ENCODE measurements at places on chromosomes 7 and 10.
A peak's percentile ranks its signal among the peaks of the same experiment; 100 is the strongest.

DNA sequence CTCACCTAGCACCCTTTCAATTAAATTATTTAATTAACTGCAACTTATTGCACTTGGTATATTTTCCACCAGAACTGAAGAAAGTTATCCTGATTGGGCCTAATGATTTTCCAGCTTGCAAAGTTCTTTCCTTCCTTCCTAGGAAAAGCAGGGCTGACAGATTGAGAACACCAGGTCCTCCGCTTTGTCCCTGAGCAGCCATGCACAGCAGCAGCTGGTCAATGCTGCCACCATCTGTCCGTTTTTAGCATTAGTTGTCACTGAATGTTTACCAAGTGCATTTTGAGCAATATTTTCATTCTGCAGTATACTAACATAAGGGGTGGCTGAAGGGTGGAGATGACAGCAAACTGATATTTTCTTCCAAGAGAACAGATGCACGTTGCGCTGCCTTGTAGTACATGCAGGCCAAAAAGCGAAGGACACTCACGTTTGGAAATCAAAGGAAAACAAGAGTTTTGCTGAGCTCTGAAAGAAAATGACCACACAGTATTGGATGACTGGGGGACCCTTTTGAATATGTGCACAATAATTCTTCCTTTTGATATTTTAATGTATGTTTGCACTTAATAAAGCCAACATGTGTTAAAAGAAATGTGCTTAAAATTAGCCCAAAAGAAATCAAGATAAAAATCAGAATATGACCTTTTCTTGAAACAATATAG, 248.8 kb upstream of the PTN start:
- no peak for DNase-seq

- DNase-seq = peak; percentile 32
Observed at GRCh38 chr10:86688398-86688921, 20.1 kb downstream of the LDB3 start.

GRCh38 chr7:132345543-132346129, 230.6 kb downstream of the PLXNA4 start:
- no peak for DNase-seq

GRCh38 chr10:78304091-78305045, 270.7 kb downstream of the RPS24 start:
- no peak for DNase-seq

DNA sequence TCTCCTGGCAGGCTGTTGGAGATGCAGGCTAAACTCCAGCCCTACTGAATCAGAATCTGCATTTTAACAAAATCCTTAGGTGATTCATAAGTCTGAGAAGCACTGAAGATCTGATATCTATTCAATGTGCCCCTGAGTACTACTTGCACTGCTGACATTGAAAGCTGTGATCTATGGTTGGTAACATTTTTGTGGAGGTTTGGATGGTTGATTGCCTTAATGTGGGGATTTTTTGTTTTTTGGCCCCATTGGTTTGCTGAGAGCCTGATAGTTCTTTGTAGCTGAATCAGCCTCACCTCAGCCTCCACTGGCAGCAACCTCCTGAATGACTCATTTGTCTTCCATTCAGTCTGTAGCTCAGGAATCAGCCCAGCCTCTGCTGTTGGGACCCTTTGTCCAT, 14.7 kb upstream of the LRRN3 start:
- DNase-seq = no peak

DNA sequence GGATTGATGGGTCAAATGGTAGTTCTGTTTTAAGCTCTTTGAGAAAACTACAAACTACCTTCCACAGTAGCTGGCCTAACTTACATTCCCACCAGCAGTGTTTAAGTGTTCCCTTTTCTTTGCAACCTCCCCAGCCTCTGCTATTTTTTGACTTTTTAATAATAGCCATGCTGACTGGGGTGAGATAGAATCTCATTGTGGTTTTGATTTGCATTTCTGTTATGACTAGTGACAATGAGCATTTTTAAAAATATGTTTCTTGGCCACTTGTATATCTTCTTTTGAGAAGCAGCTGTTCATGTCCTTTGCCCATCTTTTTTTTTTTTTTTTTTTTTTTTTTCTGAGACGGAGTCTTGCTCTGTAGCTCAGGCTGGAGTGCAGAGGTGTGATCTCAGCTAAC, 155.2 kb upstream of the BMPER start:
- no peak for DNase-seq

GRCh38 chr7:123352973-123353372, 153.2 kb upstream of the SLC13A1 start:
- no peak for DNase-seq

DNA sequence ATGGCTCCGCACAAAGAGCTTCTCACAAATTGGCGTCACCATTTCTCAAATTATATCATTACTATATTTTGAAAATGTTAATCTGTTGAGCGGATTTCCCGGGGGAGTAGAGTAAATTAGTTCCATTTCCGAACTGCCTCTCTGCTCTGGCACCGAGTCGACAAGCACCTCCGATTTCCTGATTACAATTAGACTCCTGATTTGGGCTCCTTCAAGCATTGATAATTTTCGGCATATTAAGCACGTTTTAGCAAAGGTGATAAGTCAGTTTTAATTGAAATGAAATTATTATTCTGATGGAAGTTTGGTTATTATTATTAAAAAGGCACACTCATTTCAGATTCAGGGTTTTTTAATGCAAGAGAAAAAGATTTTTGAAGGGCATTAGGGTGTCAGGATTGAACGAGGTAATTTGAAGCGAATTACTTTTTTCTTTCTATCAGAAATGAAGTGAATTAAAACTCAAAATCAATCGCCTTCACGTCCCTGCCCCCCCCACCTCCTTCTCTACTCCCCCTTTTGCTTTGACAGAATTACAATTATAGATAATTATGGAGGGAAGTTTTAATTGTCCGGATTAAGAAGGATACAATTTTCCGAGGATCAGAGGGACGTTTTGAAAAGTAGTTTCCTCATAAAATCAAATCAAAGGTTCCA, 4.0 kb upstream of the UNCX start:
- DNase-seq = no peak

DNA sequence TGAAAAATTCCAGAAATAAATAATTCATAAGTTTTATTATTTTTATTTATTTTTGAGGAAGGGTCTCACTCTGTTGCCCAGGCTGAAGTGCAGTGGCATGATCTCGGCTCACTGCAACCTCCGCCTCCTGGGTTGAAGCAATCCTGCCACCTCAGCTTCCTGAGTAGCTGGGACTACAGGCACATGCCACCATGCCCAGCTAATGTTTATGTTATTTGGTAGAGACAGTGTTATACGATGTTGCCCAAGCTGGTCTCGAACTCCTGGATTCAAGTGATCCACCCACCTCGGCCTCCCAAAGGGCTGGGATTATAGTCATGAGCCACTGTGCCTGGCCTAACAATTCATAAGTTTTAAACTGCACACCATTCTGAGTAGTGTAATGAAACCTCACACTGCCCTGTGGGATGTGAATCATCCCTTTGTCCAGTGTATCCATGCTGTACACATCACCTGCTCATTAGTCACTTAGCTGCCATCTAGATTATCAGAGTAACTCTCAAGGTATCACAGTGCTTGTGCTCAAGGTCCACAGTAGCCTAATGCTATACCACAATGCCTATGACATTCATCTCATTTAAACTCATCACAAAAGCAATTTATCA, 17.9 kb downstream of the RTKN2 start:
- DNase-seq = no peak

DNA sequence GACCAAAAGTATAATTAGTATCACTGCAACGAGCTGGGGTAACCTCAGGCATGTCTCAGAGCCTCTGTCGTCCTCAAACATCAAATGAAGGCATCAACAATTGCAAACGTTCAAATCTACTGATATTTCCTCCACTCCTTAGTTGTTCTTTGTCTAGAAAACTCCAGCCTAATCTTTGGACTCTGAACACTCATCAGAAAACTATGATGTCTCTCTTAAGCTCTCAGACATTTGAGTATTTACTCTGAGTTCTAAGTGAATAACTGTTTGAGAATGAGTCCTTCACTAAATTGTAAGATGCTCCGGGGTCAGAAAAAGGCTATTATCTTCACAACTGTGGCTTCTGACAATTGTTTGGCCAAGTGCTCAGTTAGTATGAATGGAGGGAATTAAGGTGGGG, 536.4 kb downstream of the NRG3 start:
- no peak for DNase-seq

GRCh38 chr10:78737883-78738856, 330.6 kb upstream of the ZMIZ1 start:
- no peak for DNase-seq

GRCh38 chr10:14102056-14102455, 228.7 kb downstream of the FRMD4A start:
- DNase-seq = no peak

GRCh38 chr10:26858707-26859034, 2.1 kb downstream of the ABI1 start:
- DNase-seq = no peak

DNA sequence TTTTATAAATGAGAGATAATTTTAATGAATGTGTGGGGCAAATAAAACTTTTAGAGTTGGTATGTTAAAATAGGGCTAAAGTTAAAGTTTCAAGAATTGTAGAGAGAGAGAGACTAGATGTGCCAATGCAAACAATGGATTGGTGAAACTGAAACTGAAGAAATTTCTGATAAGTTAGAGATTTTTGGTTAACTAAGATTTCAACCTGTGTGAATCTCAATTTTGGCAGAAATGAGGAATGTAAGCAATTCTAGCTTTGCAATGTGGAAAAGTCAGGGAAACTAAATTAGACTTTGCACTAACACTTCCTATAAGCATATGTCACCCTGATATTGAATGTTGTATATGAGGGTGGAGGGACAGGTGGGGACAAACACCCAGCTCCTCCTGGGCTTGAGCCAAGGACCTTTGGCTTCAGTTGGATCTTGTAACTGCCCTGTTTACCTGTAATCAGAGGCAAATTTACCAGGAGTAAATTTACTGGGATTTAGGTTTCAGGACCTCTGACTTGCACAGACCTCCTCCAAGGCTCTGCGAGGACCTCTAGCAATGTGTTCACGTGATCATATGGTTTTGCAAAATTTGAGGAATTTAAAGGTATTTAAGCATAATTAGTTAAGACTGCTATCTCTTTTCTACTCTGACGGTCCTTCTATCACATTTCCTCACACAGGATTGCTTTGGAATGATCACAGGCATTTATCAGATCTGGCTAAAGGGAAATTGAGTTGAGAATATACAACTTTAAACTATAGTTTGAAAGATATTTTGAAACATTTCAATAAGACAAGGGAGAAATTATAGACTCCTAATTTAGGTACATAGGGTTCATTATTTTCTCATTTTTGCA, 33.1 kb upstream of the RPA3 start:
- DNase-seq = no peak

DNA sequence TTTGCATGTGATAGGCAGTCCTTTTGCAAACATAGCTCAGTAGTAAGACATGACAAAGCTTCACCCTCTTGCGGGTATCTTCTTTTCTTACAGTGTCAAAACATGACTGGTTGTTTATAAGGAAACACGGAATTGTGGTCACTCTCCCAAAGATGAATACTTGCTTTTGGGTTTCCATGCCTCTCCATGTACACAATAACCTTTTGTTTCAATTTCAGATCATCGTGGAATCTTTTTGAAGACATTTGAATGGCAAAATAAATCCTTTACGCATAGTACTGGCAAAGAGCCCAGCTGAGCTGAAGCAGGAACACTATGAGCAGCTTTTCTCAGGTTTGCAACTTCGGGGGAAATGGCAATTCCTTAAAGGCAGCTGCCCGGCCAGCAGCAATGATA, 156.8 kb upstream of the FRMD4A start:
- no peak for DNase-seq

- DNase-seq = no peak
Observed at GRCh38 chr10:35377050-35377728, 40.9 kb downstream of the CCNY start.

DNA sequence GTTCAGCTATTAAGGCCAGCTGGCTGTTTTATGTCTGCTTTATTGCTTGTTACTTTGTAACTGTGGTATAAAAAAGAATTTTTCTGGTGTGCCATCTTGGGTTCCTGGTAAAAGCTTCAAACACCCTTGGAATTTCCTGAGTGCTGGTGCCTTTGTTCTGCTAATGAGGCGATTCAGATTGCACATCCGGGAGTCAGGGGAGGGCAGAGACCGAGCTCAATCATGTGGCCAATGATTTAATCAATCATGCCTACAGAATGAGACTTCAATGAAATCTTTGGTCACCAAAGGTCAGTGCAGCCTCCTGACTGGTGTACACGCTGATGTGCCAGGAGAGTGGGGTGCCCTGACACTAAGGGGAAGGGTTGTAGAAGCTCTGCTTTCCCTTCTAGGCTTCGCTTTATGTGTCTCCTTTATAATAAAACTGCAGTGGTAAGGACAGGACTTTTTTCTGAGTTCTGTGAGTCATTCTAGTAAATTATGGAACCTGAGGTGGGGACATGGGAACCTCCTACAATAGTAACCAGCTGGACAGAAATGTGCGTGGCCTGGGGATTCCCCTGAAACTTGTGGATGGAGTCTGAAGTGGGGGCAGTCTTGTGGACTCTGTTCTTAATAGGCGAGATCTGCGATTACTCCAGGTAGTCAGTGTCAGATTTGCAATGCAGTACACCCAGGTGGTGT, 69.4 kb upstream of the OGDHL start:
- DNase-seq = no peak

DNA sequence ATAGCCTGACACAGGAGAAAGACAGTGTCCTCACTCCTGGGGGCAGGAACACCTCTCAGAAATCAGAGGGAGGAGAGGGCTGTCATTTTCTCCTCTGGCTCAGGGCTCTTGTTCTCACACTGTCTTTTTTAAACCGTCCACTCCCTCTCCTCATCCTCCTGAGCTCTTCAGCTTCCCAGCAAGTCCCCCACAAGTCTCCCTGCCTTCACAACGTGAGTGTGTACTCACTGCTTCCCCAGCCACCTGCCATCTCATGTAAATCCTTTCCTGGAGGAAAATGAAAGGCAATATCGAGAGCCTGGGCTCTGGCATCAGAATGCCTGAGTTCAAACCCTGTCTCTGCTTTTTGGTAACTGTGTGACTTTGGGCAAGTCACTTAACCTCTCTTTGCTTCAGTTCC, 5.7 kb downstream of the LLCFC1 start:
- DNase-seq = no peak

GRCh38 chr10:65602182-65602865, 1323.5 kb upstream of the LRRTM3 start:
- DNase-seq = no peak

DNA sequence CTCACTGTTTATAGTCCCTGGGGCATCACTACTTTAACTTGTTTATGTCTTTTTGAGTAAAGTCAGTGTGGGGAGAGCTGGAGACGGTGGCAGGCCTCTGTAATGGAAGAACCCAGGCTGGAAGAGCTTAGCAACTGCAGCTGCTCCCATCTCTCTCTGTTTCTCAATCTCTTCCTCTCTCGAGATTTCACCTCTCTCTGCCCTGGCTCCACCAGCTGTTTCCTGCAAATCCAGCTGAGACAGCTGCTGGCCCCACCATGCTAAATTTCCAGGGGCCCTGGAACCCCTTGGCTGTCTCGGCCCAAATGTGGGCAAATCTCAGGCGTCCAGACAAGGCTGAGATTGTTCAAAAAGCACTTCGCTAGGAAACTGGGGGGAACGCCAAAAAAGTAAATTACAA, 25.8 kb upstream of the SLF2 start:
- no peak for DNase-seq

All from activated B cell treated with CpG ODN at 0.5 μM for 24 hours (primary cell).